ENCODE measurements at places on chromosomes 13 and 19.

DNA sequence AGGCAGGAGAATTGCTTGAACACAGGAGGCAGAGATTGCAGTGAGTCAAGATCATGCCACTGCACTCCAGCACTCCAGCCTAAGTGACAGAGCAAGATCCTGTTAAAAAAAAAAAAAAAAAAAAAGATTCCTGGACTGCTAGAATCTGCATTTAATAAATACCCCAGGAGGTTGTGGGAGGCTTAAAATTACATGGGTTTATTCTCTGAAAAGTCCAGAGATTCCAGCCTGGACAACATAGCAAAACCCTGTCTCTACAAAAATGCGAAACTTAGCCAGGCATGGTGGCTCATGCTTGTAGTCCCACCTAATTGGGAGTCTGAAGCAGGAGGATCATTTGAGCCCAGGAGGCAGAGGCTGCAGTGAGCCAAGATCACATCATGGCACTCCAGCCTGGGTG lies 9.5 kb upstream of the SLC1A5 start:
- no peak for DNase-seq

- peak; percentile 54 for DNase-seq
Measured at GRCh38 chr13:66207610-66208009, 1022.5 kb downstream of the PCDH9 start.

GRCh38 chr19:13007292-13008045 lies 12.2 kb downstream of the NFIX start:
- no peak for DNase-seq

DNA sequence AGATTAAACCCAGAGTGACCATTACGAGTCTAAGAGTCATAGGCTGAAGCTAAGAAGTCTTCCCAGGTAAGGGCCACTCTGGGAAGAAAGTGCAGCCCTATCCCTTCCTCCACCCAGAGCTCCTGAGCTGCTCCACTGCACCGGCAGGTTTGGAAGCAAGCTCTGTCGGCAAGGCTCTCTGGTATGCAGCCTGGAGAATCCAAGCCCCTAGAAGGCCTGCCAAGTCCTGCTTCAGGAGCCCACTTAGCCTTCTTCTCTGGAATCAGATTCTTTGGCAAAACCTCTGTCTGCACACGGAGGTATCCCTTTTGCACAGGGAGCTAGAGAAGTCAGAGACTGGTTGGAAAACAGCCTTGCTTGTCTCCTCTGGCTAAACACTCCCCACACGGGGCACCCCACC lies 58.5 kb downstream of the CEBPG start:
- DNase-seq = no peak

DNA sequence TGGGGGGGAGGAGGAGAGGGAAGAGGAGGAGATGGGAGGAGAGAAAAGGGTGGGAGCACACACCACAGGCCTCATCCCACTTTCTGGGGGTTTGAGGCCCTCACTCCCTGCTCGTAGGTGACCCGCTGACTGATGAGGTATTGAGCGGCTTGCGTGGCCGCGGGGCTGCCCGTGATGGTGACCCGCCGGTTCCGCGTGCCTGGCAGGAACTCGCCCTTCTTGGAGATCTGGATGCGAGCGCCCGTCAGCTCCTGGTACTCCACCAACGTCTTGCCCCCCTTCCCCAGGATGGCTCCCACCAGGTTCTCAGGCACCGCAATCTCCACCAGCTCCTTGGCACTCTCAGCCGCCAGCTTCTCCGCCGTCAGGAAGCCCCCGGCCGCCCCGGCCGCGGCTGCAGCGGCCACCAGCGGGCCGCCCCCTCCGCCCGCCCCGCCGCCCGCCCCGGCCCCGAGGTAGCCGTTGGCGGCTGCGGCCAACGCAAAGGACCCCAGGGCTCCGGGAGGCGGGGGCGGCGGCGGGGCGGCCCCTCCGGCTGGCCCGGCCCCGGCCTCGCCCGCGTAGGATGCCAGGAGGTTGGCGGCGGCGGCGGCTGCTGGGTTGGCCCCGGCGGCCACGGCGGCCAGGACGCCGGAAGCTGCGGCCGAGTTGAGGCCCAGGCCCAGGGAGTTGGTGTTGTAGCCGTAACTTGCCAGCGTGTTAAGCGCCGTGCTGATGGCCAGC lies 25.4 kb upstream of the NANOS2 start:
- DNase-seq = no peak

GRCh38 chr13:32636711-32637110 lies 50.5 kb downstream of the PDS5B start:
- DNase-seq = no peak

- no peak for DNase-seq
Measured at GRCh38 chr13:89199138-89199537, 1528.0 kb downstream of the SLITRK5 start.

GRCh38 chr13:102970542-102970941 lies 95.7 kb downstream of the SLC10A2 start:
- no peak for DNase-seq

DNA sequence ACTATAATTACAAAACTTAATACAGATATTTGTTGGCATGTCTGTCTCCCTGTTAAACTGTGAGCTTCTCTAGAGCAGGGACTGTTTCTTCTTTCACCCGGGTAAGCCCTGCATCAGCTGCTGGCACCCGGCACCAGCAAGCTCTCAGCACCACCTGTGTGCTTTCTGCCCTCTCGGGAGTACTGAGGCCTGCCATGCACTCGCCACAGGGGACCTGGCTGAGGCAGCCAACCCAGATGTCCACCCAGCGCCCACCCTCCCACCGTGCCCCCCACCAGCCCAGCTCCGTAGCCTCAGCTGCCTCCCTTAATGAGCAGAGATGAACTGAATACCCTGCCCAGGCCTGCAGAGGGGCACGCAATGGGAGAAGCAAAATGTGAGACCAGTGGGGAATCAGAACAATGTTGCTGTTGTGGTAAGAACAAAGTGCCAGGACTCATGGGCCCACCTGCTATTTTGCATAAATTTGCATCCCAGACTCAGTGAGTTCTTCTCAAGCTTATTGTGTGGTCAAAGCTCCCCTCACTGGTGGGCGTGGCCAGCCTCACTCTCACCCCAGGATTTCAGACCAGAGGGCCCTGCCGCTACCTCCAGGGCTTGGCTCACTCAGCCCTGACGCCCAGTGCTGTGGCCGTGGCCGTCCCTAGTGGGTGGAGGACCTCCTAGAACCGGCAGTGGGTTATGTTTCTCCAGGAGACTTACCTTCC lies 14.6 kb upstream of the SERPINE3 start:
- no peak for DNase-seq

- DNase-seq = peak; percentile 69
Measured at GRCh38 chr19:5091018-5091683, 122.2 kb downstream of the KDM4B start.

DNA sequence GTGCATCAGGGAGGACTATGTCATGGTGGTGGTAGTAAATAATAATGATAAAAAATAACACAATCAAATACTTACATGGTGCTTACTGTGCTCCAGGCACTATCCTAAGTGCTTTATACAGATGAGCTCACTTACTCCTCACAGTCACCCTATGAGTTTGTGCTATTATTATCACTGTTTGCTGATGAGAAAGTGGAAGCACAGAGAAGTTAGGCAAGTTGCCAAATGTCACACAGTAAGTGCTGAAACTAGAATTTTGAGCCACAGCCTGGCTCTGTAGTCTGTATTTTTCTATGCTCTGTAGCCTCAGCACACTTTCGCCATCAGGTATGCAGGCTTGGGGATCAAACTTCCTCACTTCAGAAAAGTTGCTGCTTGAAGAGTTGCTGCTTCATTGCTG lies 46.6 kb downstream of the HTR2A start:
- DNase-seq = peak; percentile 18

- no peak for DNase-seq
Measured at GRCh38 chr19:41269571-41269970, 5.4 kb downstream of the HNRNPUL1 start.

- no peak for DNase-seq
Measured at GRCh38 chr13:110099922-110100321, 207.0 kb downstream of the COL4A1 start.

GRCh38 chr19:8423817-8424223 lies 10.7 kb downstream of the MARCHF2 start:
- DNase-seq = peak; percentile 97

GRCh38 chr13:77866971-77867370 lies 51.7 kb downstream of the EDNRB start:
- no peak for DNase-seq

- peak; percentile 94 for DNase-seq
Measured at GRCh38 chr13:30341815-30342570, 34.6 kb upstream of the KATNAL1 start.

All from fibroblast of skin of right biceps (primary cell).